Sigmoid colon (tissue), 7 donors: ENCODE measurements at places on chromosomes 6 and 20. TPM values are rescaled to one million over a fixed set of nuclear protein-coding genes. Genes with fewer than 3 reads are reported as not detected.

GRCh38 chr6:107763946-107764345, 60.2 kb downstream of the SCML4 start:
- H3K4me3 ChIP-seq, result no peak overlapping the region
- no peaks in the 10 kb centered on the region for H3K36me3 ChIP-seq
- no peak for DNase-seq

- no peaks in the 10 kb centered on the region for H3K27me3 ChIP-seq
- H3K4me3 ChIP-seq, result no peak overlapping the region
- no peak for DNase-seq
Observed at GRCh38 chr6:9499709-9500108, 915.2 kb downstream of the TFAP2A start.

GRCh38 chr6:167467282-167467681, 142.4 kb downstream of the TTLL2 start:
- H3K4me1 ChIP-seq, result no peaks in the 10 kb centered on the region
- H3K27me3 ChIP-seq, result no peaks in the 10 kb centered on the region
- no peak for DNase-seq

GRCh38 chr6:157599191-157599590, 218.2 kb downstream of the ZDHHC14 start:
- H3K36me3 ChIP-seq, result peaks cover 3% of the 10 kb centered on the region
- no peaks in the 10 kb centered on the region for H3K4me1 ChIP-seq
- no peaks in the 10 kb centered on the region for H3K27me3 ChIP-seq
- no peak overlapping the region for H3K27ac ChIP-seq
- no peak for DNase-seq

GRCh38 chr6:27888566-27888965, 23.6 kb downstream of the OR2B2 start:
- no peaks in the 10 kb centered on the region for H3K4me1 ChIP-seq
- H3K4me3 ChIP-seq, result no peak overlapping the region
- H3K27me3 ChIP-seq, result peaks cover 22% of the 10 kb centered on the region
- H3K27ac ChIP-seq, result no peak overlapping the region
- no peak for DNase-seq

GRCh38 chr6:111862314-111862713, 10.9 kb downstream of the FYN start:
- no peaks in the 10 kb centered on the region for H3K4me1 ChIP-seq
- no peaks in the 10 kb centered on the region for H3K36me3 ChIP-seq
- H3K4me3 ChIP-seq, result no peak overlapping the region
- no peak overlapping the region for H3K27ac ChIP-seq
- no peaks in the 10 kb centered on the region for H3K27me3 ChIP-seq

- H3K4me1 ChIP-seq, result no peaks in the 10 kb centered on the region
- H3K4me3 ChIP-seq, result no peak overlapping the region
- DNase-seq, result no peak
- no peaks in the 10 kb centered on the region for H3K36me3 ChIP-seq
Observed at GRCh38 chr6:34213772-34214171, 22.9 kb upstream of the HMGA1 start.

CAP2 gene
- 53.6 TPM for total RNA-seq
